ENCODE measurements at places on chromosomes 5 and 9.

GRCh38 chr9:3768712-3769457, 243.1 kb upstream of the RFX3 start:
- DNase-seq = no peak

- no peak for DNase-seq
Observed at GRCh38 chr9:34252016-34252415, 73.2 kb downstream of the UBAP1 start.

GRCh38 chr5:141476132-141476911, 556 bp downstream of the PCDHGC3 start:
- no peak for DNase-seq

DNA sequence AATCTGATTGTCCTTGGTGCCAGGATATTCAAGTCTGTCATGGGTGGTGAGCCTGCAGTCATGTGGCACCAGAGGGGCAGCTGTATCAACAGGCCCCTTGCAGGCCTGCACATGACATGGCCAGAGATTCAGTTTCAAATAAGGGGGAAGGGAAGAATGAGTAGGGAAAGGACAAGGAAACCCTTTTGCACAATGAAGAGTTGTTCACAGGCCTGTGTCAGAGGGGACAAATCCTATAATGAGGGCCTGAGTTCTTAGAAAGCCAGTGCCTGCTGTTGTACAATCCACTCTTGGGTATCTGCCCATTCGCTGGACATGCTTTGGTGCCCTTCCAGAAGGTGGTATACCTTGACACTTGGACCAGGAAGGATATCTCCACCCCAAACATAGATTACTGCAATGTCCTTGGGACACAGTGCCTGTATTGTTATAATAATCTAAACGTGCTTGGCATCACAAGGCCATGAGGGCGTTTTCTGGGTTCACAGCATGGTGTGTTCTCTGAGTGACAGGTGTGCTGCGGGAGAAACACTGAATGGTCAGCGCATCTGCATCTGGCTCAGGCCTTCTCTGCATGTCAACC, 1.9 kb upstream of the TMEM171 start:
- DNase-seq = no peak

DNA sequence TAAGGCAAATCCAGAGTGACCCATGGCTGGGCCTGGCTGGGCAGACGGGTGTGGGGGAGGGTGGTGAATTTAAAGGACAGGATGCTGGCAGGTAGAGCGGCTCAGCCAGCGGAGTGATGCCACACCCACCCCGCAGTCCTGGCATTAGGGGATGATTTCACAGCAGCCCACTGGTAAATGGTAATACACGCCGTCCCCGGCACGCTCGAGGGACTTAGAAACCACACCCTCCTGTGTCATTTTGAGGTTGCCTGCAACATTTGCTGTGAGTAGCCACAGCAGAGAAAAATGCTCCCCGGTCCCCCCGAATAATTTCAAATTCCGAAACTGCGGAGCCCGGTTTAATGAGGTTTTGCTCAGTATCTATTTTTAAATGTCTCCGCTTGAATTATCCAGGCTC, 71.3 kb upstream of the FCN2 start:
- no peak for DNase-seq

DNA sequence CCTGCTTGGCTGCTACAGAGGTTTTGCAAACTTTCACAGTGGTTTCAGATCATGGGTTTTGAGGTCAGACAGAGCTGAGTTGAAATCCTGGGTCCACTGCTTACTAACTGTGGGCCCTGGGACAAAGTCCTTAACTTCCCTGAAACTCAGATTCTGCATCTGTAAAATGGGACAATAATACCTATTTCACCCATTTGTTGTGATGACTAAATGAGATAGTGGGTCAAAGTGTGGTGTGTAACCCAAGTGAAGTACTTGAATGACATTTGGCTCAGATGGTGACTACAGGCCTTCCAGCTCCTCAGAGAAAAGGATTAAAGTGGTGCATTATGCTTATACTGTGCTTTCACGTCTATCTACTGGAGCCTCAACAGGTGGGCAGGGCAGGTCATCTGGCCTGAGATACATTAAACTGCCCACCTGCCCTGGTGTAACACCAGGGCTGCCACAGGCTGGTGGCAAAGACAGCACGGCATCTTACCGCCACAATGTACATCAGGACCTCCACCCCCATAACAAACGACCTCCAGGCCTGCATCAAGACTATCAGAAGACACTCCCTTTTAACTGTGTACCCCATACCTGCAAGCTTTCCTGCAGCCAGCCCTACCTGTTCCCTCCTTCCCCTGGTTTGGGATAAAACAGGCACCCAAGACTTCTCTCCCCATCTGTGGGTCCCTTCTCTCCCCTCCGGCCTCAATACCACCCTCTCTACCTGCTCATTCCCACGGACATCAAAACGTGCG, 846 bp upstream of the TRAF1 start:
- DNase-seq = no peak

DNA sequence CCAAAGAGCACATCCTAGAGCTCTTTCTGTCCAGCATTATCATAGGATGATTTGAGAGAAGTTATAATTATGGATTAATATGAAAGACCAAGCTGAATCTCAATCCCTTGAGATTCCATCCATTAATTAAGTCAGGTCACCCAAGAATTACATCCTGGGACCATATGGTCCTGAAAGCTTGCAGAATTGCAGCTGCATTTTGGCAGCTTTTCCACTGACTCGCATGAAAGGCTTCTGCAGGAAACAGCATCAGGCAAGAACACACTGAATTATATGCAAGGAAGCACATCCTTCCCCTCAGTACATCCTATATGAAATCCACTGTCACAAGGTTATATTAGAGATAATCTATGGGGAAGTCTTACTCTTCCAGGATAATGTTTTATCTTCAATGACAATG, 109.1 kb upstream of the CTNND2 start:
- no peak for DNase-seq

DNA sequence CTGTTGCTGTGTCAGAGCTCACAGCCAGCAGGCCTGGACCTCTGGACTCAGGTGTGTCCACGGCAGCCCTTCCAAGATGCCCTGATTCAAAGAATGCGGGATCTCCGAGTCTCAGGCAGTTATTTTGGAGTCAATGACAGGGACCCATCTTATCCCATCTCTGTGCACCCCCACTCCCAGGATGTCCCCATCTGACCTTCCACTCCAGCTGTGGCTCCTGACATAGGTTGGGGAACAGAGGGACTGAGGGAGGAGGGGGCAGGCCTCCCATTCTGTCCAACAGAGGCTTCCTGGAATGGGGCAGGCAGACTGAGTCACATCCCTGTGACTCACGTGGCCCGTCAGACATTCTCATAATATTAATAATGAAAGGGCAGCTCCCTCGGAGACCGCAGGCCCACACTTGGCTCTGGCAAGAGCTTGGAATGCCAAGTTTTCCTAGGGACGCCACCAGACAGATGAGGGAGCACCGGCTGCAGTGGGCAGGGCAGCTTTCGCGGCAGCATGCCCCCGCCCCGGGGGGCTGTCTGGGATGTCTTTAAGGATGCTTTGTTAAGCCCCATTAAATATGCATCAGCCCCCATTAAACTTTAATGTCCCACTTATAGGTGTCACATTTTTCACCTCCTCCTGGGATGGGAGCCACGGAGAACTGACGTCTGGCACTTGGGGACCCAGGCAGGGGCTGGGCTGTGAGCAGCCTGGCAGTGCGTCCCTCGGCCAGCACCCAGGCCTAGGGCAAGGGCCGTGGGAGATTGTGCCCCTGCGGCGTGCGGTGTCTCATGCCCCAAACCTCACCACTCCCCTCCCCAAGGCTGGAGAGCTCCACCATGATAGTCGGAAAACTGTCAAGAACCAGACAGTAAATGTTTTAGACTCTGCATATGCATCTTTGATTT, 23.6 kb upstream of the FIBCD1 start:
- no peak for DNase-seq

DNA sequence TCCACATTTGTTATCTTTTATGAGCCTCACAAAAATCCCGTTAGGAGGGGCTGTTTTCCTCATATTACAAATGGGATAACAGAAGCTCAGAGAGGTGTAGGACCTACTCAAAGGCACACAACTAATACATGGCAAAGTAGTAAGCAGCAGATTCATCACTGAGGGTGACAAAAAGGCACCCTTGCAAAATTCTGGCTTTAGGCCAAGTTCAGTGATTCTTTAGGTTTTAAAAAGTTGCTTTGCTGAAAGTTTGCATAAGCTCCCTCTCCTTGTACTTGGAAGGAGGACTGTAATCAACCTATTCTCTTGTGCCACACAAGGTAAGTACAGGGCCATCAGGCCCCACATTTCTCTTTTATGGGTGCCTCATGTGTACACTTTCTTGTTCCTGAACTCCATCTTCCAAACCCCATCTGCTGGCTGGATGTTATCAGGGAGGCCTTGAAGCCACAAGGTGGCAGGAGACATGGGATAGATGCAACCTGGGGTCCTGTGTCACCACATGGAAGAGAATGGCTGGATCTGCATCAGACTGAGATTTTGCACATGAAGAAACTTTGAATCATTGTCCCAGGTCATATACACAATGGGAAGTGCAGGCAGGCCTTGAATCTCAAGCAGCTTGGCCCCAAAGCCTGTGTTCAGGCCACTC, 311.6 kb downstream of the MSX2 start:
- no peak for DNase-seq

GRCh38 chr5:145324101-145324500, 511.0 kb downstream of the PRELID2 start:
- no peak for DNase-seq

DNA sequence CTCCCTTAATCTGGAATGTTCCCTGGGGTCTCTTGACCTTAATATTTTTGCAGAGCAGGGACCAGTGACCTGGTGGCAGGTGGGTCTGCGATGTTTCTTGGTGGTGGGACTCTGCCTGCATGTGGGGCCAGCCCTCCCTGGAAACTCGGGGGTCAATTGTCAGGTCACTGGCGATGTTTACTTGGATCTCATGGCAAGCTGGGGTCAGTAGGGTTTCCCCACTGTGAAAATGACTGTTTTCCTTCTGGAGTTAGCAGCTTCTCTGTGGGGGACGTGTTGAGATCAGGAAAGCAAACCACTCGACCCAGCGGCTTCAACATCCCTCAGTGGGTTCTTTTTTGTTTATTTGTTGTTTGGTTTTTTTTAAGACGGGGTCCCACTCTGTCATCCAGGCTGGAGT, 73.9 kb downstream of the KCNT1 start:
- DNase-seq = no peak

DNA sequence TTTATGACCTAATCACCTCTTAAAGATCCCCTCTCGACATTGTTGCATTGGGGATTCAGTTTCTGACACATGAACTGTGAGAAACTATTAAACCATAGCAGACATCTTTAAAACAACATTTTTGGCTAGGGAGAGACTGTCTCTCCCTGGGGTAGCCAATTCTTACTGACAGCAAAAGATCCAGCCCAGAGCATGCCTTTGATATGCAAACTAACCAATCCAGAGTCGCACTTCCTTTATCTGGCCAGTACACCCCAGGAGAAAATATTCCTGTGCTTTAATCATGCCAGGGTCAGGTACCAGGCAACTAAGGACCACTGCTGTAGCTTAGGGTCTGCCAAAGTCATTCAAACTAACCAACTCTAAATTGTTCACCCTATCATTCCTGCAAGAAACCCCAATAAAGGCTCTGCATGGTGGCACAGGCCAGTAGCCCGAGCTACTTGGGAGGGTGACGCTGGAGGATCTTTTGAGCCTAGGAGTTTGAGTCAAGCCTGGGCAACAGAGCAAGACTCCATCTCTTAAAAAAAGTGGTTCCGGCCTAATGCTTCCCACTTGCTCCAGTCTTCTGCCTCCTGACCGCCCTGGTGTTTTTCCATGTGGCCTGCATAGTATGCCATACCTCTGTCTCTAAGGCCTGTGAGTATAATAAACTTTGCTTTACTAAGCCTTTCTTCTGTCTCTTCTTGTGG, 62.3 kb upstream of the DAPK1 start:
- no peak for DNase-seq

DNA sequence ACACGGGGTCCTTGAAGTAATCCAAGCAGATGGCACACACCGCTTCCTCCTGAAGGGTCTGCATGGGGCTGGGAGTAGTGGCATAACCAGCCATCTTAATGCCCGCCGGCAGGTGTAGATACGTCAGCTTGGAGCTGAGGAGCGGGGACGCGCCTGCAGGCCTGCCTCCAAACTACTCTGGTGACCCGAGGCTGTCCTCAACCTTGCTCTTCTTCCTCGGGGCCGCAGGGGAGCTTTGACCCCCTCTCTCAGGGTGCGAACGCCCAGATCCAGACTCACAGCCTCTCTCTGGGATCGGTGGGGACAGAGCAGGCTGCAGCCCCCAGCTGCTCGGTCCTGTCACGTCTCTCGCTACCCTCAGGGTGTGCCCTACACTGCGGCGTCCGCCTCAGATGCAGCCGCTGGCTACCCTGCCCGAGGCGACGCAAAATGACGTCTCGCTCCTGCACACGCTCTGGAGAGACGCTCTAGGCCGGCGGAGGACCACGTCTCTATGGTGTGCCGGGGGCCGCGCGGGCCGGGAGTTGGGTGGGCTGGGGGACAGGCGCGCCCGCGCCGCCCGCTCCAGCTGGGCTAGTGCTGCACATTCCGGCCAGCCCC, at the start of gene TRIM52:
TRIM52 (minus strand) TSS at position 424 of the 600 bp plus-strand sequence; CDS start at position 94, 330 bp downstream.
- DNase-seq = peak; percentile 77

DNA sequence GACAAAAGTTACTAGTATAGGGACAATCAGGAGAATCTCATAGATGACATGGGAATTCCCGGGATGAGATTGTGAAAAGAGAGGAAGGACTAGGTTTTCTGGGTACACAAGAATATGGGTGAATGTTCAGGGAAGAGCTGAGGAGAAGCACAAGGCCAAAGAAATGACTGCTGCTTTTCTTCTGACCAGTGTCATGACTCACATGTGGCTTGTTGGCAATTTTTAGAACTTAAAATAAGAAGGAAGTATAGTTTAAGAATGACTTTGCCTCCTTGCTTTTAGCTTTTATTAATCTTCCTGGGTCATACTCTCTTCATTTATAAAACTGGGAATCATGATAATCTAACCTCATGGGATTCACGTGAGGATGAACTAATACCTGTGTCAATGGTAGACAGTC, 652.4 kb upstream of the MEF2C start:
- no peak for DNase-seq

- no peak for DNase-seq
Observed at GRCh38 chr9:26292943-26293342, 599.7 kb downstream of the CAAP1 start.

Data from GM12878 (cell line).